ENCODE measurements at places on chromosomes 11 and 22.

GRCh38 chr22:19199479-19199878 lies 20.9 kb upstream of the SLC25A1 start:
- DNase-seq, result no peak

DNA sequence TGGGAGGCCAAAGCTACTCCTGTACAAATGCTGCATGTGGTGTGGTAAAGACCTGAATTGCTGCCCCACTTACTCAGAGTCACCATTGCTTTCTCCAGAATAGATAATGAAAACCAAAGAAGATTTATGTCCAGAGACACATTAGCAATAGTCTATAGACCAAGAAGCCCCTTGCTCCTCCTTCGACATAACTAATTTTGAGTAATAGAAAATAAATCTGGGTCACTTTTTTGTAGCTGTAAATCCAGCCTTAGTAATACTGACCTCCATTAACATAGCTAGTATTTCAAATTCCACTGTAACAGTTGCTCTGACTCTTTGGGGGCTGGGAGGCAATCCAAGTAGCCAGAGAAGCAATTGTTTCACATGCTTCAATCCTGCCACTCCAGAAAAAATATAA lies 145.9 kb downstream of the MAML2 start:
- no peak for DNase-seq

DNA sequence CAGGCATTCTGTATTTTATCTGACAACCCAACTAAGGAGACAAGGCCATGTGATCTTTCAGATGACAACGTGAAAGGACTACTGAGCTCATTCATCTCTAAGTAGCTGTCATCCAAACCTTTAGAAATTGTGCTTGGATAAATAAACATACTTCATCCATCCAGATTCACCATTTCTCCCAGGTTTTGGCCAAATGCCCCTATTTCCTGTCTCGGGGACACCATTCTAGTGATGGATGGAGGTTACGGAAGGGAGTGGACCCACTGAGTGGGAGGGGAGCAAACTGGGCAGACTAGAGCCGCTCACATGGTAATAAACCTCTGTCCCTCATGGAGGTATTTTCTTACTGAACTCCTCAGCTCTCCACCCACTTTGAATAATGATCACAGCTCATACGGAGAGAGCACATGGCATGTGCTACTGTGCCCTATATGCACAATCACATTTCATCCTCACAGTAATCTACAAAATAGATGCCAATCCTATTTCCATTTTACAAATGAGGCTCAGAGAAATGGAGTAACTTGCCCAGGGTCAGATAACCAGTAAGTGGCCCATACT lies 114.4 kb downstream of the SLC1A2 start:
- DNase-seq, result no peak

- DNase-seq, result no peak
These were observed 17.1 kb upstream of the OR52M1 start for GRCh38 chr11:4527926-4528325.

DNA sequence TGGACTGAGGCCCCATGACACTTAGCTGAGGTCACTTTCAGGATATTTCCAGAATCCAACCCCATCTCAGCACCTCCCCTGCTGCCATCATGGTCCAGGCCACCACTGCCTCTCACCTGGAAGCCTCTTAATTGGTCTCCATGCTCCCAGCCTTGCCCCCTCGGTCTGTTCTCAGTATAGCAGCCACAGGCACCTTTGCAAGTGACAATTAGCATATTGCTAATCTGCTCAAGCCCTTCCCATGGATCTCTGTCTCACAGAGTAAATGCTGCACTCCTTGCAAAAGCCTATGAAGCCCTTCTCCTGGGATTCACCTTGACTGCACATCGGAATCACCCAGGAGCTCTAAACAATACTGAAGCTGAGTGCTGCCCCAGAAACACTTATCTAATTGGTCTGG lies 93.5 kb upstream of the CSNK2A3 start:
- DNase-seq, result no peak
